ENCODE measurements at places on chromosomes 5 and 9.

DNA sequence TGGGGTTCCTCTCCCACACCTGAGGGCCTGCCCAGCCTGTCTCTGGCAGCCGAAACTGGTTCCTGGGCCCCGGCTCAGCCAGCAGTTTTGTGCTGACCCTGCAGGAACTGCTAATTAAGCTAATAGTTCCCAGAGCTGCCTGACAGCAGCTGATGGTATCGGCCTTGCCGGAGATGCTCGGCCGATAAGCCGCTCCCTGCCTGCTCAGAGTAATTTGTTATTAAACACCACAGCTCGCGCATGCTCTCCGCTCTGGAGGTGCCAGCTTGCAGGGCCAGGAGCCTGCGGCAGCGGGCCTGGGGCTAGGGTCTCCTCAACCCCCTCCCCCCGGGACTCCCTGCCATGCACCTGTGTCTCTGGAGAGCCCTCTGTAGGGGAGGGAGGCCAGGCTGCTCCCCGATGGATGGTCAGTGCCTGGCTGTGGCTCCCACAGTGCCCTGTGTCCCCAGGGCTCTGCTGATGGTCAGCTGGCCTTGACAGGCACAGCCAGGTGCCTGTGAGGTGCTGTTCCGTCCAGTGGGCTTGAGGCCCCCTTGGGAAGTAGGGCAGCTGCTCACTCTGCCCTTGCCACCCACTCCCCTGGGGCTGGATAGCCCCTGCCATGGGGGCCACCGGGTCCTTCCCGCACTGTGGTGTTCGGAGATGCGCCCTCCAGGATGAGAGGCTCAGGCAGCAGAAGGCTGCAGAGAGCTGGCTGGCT, 41.7 kb downstream of the RXRA start:
- DNase-seq = no peak

GRCh38 chr9:16417161-16417560, 453.3 kb downstream of the BNC2 start:
- DNase-seq = no peak

DNA sequence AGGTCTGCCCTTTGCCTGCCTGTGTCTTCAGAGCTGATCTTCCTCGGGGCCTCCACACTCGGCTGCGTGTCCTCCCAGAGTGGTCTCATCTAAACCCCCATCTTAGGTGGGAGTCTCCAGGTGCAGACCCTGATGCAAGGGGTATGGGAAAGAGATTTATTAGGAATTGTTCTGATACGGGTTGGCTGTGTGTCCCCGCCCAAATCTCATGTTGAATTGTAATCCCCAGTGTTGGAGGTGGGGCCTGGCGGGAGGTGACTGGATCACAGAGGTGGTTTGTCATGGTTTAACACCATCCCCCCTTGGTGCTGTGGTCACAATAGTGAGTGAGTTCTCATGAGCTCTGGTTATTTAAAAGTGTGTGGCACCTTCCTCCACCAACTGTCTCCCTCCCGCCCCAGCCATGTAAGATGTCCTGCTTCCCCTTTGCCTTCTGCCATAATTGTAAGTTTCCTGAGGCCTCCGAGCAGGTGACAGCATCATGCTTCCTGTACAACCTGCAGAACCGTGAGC, 208.4 kb downstream of the AOPEP start:
- no peak for DNase-seq

- DNase-seq = no peak
Measured at GRCh38 chr9:117135501-117136098, 279.3 kb downstream of the ASTN2 start.
